ENCODE measurements at places on chromosomes 6 and 20.

DNA sequence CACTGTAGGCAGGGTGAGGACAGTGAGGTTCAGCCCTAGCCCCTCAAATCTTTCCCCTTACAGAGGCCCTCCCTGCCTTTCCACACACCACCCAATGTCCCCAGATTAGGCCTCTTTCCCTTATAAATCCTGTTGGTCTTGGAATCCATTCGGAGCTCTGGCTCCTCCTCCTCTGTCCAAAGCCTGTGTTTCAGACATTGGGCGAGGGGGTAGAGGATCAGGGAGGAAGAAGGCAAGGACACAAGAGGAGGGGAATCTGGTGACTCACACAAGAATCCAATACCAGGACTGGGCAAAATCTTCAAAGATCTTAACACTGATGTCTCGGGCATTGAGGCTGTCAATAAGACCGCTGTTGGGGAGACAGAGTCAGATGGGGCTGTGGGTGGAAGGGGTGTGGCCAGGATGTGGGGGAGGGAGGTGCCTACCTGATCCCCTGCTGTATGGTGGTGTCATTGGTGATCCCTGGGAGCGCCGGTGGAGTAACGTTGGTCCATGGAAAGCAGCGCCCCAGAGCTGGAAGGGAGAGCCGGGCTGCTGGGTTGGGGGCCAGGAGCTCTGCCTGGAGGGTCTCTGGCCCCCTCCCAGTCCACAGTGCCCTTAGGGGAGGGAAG is 7.6 kb downstream of the SLC44A4 start:
- DNase-seq, result no peak

DNA sequence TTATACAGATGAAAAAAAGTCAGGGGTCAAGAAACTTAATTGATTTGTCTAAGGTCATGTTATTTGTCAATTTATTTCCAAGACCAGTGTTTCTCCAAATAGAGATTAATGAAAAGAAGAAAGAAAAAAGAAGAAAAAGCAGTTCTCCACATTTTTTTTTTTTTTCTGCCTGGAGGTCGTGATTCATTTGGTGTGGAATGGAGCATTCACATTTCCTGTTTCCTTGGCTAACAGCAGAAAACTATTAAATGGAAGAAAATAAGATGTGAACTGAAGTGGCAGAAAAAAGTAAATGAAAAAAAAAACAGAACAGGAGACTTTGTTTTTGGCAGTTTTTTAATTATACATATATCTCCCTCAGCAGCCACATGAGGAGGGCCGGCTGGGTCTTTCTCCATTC is 470.8 kb upstream of the ZNF337 start:
- no peak for DNase-seq

DNA sequence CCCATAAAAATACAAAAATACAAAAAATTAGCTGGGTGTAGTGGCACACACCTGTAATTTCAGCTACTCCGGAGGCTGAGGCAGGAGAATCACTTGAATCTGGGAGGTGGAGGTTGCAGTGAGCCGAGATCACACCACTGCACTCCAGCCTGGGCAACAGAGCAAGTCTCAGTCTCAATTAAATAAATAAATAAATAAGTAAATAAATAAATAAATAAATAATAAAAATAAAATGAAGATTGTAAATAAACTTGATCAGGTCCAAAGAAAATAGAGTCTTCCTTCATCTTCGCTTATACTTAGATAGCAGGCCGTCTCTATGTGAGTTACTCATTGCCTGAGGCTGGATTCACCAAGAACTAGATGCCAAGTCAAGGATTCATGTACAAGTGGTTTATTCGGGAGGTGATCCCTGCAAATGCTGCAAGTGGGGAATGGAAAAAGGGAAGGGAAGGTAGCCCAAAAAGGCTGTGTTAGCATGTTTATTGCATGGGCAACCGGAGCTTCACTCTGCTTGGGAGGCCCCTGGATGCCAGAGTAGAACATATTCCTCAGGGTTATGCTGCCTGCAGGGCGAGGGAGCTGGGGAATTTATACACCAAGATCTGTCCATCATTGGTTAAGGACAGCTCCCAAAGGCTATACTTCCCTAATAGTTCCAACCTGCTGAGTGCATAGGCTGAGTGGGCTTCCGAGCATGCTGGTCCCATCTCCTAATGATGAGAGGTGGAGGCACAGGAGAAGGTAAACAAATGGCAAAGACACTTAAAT is 16.3 kb downstream of the PRND start:
- no peak for DNase-seq

DNA sequence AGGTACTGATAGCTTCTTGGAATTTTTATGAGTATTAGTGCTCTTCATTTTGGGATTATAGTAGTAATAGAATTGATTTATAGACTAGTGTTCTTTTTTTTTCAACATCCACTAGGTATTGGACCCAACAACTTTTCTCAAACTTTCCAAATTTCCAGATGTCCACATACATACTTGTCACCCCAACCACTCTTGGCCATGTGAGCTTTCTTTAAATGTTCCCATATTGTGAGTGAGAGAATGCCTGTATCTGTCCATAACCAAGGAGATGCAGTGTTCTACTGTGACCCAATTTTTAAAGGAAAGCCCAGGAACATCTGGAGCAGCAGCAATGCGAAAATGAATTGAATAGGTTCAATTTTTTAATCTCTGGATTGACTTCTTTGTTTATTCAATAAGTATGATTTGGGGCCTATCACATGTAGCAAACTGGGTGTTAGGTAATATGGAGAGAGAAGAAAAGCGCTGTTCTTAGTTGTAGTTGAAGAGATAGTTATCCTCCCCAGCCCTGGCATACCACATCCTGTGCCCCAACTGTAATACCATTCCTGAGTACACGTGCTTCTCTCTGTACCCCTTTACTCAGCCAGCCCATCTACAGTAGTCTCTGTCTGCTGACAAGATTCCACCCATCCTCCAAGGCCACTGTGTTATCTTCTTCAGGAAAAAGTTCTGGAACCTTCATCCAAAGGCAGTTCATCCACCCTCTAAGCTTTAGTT is 116.8 kb upstream of the SUPT3H start:
- DNase-seq, result peak; percentile 23

- peak; percentile 22 for DNase-seq
Observed at GRCh38 chr20:29878777-29879442, 1378.6 kb upstream of the DEFB115 start.
